ENCODE measurements at places on chromosomes 7 and 10.

- no peak for DNase-seq
Measured at GRCh38 chr7:6367701-6368211, 80.0 kb downstream of the DAGLB start.

DNA sequence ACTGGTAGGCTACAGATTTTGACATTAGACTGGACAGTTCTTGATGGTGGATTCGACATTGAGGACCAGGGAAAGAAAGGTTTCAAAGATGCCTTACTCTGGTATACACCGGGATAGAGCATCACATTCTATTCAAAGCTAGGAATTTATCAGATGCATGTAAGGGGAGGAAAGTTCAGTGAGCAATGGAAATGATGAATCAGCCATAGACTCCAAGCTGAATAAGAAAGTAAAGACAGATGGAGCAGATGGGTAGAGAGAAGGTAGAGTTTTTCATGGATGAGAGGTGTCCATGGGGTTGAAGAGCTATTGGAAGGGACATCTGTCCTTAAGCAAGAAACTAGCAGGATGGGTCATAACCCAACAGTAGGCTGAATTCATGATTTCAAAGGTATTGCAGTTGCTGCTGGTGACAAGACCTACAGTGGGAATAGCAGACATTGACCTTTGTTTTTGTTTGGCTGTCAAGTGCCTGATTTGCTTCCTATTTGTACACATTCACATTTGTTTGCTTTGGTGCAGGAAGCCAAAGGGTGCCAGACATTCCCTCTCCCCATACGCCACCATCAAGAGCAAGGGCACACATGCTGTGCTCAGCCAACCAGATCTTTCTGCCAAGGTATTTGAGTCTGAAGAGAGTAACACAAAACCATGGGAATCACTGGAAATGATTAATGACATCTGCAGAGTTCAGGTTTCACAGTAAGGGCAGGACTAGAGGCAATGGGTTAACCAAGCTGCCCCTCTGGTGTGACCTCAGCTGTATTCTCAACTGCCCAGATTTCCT is 8.6 kb upstream of the CACUL1 start:
- DNase-seq, result no peak

DNA sequence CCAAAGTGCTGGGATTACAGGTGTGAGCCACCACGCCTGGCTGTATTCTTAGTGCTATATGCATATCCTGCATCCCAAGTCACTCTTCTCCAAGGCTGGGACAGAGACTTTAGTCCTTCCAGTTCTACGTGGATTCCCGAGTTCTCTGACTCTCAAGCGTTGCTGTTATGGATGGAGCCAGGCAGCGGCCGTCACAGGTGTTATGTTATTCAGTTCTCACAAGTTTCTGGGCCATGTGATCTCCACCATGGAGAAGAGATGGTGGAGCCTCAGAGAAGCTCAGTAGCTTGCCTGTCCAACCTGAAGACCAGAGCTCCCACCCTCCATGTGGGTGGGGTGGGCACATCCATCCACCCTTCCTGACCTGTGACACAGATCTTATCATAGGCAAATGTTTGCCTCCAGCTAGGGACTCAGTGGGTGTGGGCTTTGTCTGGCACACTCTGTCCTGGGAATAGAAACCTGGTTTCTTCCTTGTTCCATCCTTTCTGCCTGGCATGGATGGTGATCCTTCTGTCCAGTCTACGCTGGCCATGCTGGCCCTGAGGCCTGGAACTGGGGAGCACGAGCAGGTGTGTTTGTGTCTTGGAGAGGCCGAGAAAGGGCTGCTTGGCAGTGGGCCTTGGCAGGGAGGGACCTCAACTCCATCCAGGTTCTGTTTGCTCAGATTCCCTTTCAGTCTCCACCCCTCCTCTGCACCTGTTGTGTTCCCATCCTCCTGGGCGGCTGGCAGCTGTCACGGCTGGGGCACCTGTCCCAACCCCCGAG is 55.3 kb downstream of the NEURL1 start:
- DNase-seq, result no peak

DNA sequence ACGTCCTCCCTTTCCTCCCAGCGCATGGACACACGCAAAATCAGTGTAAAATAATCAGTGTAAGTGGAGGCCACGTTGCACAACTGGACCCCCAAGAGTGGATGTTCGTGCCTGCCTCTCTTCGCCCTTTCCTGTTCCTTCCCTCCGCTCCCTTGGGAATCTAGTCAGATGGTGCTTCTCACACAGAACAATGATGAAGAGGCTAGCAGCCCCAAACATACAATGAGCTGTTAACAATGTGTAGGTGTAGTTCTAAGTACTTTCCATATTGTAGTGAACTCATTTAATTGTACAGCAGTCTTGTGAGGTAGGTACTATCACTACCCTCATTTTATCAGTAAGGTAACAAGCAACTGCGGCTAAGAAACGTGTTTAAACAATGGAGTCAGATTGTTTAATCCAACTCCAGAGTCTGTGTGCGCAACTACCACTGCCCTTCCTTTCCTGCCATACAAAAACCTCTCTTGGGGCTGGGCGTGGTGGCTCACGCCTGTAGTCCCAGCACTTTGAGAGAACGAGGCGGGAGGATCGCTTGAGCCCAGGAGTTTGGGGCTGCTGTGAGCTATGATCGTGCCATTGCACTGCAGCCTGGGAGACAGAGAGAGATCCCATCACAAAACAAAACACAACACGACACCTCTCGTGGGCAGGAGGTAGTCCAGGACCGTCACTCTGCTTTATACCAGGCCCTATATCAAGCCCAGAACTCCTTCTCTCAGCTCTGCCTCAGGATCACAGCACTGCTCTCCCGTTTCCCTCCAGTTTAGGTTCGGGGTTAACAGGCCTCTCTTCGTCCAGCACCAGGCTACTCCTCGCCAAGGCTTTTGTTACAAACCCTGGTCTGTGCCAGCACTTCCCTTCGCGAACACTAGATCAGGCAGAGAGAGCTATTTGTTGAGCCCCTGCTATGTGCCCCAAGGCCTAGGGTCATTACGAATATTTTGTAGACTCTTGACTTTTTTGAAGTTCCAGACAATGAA is 1.1 kb downstream of the FKBP9 start:
- DNase-seq, result no peak

DNA sequence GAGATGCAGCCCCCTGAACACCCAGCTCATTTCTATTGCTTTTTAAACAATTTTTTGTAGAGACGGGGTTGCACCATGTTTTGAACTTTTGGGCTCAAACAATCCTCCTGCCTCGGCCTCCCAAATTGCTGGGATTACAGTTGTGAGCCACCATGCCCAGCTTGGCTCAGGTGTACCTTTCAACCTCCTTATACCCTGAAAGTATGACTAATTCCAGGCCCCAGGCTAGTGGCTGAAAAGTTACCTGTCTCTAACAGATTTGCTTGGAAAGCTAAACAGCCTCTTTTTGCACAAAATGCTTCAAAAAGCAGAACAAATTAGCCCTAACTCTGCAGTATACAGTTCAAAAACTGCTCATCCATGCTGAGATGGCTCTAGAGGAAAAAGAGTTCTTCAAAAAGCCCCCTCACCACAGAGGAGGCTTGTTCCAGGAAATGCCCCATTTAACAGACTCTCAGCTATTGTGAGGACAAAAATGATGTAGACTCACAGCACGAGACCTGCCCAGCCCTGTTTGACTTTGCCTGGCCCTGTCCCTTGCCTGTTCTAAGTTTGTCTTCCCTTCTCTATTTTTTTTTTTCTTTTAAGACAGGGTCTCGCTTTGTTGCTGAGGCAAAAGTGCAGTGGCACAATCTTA is 13.4 kb upstream of the AP1S1 start:
- no peak for DNase-seq

DNA sequence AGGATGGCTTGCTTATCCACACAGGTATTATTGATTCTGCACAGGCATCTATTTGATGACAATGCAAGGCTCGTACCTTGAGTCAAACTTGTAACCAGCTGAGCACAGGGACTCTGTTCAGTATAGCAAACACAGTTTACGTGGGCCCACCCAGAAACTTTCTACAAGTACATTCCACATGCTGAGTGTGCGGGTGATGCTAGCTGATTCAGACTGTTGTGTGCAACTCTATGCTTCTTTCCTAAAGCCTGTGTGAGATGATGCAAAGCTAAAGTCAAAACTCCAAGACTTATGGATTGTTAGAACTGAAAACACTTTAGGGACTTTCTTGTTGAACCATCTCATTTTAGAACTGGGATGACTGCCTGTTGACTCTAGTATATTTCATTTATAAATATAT is 21.5 kb upstream of the CALD1 start:
- DNase-seq, result no peak

- DNase-seq, result no peak
Measured at GRCh38 chr7:7710469-7710868, 7.9 kb downstream of the RPA3 start.

DNA sequence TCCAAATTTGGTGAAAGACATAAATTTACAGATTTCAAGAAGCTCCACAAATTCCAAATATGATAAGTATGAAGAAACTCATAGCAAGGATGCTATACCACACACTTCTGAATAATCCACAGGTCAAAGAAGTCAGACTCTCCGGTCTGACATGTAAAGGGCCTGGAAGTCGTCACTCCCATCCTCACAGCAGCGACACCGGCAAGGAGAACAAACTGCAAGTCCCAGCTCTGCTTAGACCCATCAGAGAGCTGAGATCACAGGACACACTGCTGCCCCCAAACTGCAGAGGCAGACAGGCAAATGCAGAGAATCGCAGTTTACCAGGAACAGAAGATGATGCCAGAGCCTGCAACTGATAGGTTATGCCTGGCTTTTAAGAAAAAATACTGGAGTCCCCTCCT is 62.0 kb downstream of the AMZ1 start:
- no peak for DNase-seq

DNA sequence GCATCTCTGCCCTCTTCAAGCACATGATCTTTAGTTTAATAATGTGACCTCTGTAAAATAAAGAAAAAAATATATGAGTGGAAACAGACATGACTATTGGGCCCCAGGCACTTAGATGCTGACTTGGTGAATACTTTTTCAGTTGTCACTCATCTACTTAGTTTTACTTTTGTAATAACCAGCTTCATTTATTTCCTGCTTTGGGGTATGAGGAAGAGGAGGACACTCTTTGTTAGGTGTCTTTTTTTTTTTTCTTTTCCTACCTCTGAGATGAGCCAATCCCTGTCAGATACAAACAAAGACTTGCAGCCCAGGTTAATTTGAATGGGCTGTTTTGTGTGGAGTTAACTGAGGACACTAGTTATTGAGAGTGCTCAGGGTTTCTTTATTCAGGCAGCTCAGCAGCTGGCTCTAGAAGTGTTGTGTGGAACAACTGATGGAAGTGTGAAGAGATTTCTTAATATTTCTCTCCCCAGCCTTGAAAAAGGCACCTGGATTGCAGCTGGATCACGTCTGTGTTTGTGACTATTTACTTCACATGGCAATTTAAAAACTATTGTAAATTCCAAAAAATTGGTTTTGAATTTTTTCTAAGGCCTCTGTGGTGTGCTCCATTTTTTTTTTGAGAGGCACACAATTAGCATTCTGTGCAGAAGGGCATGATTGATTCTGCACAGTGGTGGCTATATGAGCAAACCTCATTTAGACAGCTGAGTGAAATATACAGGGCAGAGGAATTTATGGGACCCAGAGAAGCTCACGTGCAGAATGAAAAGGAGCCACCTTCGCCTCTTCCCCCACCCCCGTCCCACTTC is 333.8 kb downstream of the LRMDA start:
- DNase-seq, result no peak

DNA sequence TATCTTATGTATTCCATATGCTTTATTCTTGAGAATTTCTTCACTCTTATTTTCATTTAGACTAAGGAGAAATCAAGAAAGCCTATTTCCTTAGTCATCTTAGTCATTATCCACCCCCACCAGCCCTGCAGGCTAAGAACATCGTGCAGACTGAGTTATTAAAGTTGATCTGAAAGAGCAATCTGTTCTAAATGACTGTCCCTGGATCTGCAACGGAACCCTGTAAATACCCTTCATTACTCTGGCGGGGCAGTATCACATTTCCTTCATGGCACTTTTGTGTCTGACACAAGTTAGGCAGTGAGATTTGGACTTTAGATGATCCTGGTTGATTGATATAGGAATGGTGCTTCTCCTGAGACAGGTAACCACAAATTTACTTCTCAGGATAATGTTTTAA is 3.5 kb upstream of the MYPN start:
- DNase-seq, result no peak

- DNase-seq, result no peak
Measured at GRCh38 chr10:46046261-46046660, at the start of gene MSMB. MSMB (minus strand) TSS chr10:46046269; CDS start chr10:46046237, 32 bp downstream.

All from activated T-helper 1 cell treated with Interleukin-2 at 50 U/mL for 16 hours (primary cell).